ENCODE measurements at places on chromosomes 12 and 14.

- no peak for DNase-seq
Observed at GRCh38 chr12:12562016-12562483, 613 bp downstream of the DUSP16 start.

DNA sequence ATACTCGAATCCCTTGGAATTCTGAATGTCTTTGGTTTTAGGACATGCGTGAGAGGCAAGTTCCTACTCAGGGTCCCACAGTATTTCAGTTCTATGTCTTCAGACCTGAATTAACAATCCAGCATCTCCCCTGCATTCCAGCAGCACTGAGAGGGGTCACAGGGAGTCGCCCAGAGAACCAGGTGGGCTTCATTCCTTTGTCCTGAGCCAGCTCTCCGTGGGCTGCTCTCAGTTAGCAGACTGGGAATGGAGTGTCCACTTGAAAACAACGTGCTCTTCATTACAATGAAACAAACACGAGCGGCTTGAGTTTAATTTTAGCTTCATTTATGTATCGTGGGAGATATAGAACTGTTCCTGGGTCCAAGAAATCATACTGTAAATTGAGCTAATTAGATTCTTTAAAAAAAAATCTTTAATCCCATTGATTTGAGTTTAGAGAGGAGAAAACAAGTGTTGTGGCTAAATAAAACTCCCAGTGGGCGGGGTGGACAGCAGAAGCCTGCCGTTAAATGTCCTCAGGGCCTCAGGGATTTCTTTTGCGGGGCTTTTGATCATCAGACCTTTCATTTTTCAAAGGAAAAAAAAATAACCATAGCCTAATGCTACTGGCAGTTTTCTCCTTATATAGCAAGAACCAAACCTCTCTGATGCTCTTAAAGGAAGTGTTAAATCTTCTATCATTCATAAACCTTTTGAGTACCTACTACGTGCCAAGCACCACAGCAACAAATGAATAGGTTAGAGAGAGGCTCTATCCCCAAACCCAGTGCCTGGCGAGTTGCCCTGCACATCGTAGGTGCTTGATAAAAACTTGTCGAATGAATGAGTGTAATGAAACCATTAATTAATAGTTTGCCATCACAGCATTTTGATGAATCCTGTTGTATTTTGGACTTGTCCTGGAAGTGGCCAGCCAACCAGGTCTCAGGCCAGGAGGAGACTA, 140.4 kb downstream of the CHST11 start:
- DNase-seq: no peak

- no peak for DNase-seq
Observed at GRCh38 chr12:25208554-25208953, 13.5 kb downstream of the ETFRF1 start.

- DNase-seq: no peak
Observed at GRCh38 chr14:65169351-65169750, 67.0 kb upstream of the MAX start.

GRCh38 chr12:117058442-117059072, 40.7 kb downstream of the TESC start:
- DNase-seq: no peak

DNA sequence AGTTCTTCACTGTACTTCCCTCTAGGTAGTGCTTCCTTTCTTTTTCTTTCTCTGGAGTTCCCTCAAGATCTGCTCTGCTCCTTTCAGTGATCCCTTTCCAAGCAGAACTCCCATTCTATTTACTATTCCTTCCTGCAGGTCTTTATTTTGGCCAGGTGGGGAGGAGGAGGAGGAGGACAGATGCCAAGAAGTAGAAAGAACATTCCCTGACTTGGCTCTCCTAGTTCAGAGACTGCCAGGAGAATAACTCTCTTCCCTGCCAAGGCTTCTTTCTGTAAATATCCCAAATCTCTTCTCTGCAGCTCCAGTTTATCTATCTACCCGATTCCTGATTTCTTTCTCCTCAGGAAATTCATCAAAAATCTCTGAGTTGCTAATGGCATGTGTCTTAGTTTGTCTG, 229.6 kb upstream of the TMEM260 start:
- no peak for DNase-seq

DNA sequence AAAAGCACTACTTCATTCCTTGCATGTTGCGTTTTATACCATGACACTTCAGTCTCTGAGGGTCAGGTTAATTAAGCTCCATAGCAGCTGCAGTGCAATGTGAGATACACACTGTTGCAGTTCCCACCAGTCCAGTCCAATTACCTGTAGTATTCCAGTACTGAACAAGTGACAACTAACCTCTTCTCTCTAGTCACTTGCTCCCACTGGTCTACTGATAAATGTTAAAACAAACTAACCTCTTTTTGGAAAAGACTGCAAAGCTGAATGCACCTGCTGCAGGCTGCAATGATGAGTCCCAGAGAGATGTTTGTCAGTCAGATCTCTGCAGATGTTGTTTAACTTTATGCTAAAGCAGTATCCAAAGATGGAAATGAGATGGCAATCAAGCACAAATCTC, 7.9 kb downstream of the NOVA1 start:
- DNase-seq: no peak

GRCh38 chr12:116582610-116583009, 23.4 kb downstream of the MAP1LC3B2 start:
- no peak for DNase-seq

DNA sequence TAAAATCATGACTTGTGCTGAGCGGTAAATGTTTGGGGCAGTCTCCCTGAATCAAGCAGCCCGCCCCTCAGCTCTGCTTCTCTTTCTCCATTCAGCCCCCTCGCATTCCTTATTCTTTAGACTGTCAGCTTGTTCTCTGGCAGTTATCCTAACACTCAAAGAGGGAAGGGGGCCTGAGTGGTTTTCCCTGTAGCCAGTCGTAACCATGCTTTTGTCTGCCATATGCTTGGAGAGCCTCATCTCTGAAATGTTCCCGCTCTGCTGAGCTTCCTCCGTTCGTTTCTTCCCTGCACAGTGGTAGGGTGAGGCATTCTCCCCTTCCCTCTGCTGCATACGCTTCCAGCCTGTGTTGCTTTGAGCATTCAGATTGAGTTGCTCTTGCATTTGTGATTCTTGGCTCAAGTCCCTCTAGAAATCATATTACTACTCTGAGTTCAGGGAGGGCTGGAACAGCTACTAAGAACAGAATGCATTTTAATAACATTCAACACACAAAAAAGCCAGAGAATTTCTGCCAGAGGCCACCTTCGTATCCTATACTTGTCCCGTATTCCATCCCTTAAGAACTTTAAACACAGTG, 119.7 kb downstream of the FBXL14 start:
- DNase-seq: no peak

- no peak for DNase-seq
Observed at GRCh38 chr12:127620735-127621355, 646.1 kb upstream of the TMEM132C start.

DNA sequence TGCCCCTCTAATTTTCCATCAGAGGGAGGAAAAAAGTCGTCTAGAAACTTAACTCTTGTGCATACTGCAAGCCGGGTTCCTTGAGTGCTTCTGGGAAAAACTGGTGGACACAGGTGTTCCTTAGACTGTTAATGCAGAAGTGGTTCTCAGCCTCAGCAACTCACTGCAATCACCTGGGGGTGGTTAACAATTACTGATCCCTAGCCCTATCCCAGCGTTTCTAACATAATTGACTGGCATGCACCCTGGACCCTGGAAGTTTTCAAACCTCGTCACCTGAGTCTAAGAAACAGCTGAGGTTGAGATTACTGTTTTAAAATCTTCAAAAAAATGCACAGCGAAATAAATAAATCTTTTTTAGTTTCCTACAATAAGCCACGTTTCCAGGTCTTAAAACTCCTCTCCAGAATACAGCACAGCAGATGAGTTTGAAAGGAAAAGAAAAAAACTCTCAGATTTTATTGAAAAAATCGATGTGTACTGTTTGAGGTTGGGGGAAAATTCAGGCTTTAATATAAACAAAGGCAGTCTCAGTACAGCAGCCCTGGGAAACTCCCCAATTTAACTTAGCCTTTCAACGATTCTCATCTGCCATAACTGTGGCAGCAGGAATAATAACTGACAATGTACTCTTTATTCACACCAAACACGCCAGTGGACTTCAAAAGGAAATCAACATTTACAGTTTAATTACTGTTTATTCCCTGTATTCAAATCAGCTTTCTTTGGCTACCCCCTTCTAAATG, 45.4 kb downstream of the PHLDA1 start:
- no peak for DNase-seq

DNA sequence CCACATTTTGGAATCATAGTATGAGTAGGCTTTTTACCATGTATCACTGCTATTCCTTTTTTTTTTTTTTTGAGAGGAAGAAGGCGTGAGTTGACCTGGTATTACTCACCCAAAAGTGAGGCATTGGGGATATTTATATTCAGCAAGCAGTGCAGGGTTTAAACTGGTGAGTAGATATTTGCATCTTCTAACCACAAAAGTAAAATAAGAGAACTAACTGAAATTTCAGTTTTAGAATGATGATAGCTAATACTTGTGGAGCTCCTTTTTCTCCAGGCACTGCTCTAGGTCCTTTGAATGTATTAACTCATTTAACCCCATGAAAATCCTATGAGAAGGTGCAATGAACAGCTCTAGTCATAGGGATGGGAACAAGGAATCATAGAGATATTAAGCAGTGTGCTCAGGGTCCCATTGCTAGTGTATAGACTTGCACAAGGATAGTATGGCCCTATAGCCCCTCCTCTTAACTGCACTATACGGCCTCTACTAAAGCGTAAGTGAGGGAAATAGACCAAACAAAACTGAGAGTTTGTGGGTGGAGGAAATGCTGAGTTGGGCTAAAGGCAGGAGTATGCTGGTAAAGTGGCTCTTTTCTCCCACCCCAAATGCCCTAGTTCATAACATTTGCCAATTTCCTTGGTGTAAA, 104.3 kb upstream of the MAX start:
- no peak for DNase-seq

DNA sequence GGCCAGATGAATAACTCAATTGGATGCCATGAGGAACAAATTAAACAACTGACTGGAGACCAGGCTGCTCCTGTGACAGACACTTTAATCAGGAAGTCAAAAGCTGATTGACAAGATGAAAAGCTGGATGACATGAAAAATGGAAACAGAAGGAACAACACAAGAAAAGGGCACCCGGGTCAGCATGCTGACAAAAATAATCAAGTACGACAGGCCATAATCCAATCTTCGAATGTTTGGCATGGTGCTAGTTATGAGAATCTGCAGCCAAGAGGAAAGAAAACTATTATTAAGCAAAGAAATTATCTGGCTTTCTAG, 544.7 kb downstream of the ETNK1 start:
- DNase-seq: no peak

GRCh38 chr14:68541178-68541896, 251.5 kb downstream of the ZFP36L1 start:
- DNase-seq: no peak

DNA sequence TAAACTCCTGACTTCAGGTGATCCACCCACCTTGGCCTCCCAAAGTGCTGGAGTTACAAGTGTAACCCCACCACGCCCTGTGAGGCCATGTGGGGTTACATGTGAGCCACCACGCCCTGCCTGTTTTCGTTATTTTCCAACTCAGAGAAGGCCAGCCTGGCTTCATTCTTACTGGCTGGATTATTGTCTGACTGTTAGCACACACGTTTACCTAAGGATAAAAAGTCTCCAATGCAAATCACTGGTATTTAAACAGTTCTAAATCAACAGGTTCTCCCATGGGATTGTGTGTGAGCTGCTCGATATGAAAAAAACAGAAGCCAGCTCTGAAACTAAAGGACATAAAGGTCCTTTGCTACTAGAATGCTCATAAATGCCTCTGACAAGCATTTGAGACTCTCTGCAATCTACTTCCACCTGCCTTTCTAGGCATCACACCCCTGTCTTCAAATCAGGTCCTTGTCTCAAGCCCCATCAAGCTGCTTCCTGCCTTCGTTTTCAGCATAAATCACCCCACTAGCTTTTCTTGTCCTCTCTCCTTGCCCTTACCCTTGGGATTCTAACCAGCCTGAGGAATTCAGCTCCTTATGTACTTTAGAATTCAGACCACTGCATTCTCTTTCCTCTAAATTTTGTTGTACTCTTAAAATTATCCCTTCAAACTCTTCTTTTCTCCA, 265.0 kb downstream of the DUSP6 start:
- no peak for DNase-seq

DNA sequence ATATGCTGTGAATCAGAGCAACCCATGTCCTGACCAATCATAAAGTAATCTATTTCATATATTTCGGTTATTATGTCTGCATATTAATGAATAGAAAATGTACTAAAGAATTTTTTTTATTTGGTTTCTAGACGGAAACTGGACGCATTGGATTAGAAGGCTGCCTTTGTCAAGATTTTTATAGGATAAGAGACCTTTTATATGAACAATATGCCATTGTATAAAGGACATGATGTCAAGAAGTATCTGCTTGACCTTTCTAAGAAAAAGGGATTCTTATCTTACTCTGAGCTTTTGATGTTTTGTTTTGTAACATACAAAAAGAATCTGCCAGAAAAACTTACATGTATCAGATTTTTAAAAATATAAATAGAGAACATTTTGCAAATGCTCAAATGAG, 39.8 kb downstream of the CPSF2 start:
- no peak for DNase-seq

- no peak for DNase-seq
Observed at GRCh38 chr14:33707716-33708115, 243.2 kb downstream of the EGLN3 start.

DNA sequence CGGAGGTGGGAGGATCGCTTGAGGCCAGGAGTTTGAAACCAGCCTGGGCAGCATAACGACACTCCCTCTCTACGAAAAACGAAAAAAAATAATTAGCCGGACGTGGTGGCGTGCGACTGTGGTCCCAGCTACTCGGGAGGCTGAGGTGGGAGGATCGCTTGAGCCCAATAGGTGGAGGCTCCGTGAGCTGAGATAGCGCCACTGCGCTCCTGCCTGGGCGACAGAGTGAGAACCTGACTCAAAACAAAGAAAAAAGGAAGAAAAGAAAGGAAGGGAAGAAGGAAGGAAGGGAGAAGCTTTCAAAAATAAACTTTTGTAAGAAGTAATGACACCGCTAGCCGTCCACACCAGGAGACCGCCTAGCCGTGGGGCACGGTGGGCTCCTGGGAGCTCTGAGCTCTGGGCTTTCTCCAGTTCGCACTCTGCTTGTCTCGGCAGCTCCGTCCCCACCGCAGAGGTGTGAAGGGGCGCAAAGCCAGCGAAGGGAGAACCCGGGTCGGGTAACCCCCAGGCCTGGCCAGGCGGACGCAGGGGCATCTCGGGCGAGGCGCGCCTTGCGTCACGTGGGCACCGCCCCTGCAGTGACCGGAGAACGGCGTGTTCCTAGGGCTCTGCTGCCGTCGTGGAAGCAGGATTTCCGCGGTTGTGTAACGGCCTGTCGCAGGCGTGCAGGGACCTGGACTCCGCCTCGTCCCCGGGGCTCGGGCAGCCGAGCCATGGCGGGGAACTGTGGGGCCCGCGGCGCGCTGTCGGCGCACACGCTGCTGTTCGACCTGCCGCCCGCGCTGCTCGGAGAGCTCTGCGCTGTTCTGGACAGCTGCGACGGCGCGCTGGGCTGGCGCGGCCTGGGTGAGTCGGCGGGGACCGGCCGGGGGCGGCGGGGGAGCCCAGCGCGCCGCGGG, at the start of gene IRAK3:
Gene IRAK3 (plus strand): TSS at position 631 of the 902 bp plus-strand sequence. CDS start 86 bp downstream, at position 717.
- no peak for DNase-seq

GRCh38 chr12:117105902-117106301, 6.7 kb upstream of the TESC start:
- no peak for DNase-seq

- DNase-seq: no peak
Observed at GRCh38 chr14:97120204-97120603, 323.0 kb downstream of the VRK1 start.

All from stimulated activated CD8-positive, alpha-beta memory T cell treated with anti-CD3 and anti-CD28 coated beads, Interleukin-7, amount 100 ng/mL, for 1 hour (primary cell).